ENCODE measurements at places on chromosomes 13 and 19. TPM values are rescaled to one million over a fixed set of nuclear protein-coding genes. Genes with fewer than 3 reads are reported as not detected.

- no peak overlapping the region for H3K4me3 ChIP-seq
- no peak for DNase-seq
- H3K27ac ChIP-seq = no peak overlapping the region
- H3K4me1 ChIP-seq = no peaks in the 10 kb centered on the region
- no peaks in the 10 kb centered on the region for H3K27me3 ChIP-seq
Measured at GRCh38 chr13:70520275-70521036, 412.2 kb upstream of the KLHL1 start.

GRCh38 chr13:67916650-67917049 lies 686.5 kb upstream of the PCDH9 start:
- no peaks in the 10 kb centered on the region for H3K4me1 ChIP-seq
- no peak overlapping the region for H3K27ac ChIP-seq
- no peaks in the 10 kb centered on the region for H3K36me3 ChIP-seq
- no peak overlapping the region for H3K4me3 ChIP-seq
- DNase-seq = no peak

DNA sequence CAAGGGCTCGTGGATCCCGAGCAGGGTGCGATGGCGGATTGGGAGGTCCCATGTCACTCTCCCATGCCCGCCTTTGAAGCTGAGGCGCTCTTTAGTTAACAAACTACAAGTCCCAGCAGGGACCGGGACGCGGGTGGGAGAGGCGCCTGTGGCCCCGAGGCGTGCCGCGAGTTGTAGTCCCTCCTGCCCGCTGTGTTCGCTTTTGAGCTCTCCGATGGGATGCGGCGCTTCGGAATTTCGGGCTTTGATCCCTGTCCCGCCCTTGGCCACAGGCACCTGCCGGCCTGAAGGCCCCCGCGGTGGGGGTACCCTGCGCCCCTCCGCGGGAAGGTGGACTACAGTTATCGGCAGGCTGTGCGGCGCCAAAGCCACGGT lies 11.0 kb downstream of the CYTH2 start:
- no peaks in the 10 kb centered on the region for H3K27me3 ChIP-seq
- H3K36me3 ChIP-seq = no peaks in the 10 kb centered on the region
- peak overlapping the region; percentile 64 for H3K4me3 ChIP-seq
- no peak for DNase-seq
- H3K4me1 ChIP-seq = peaks cover 15% of the 10 kb centered on the region
- H3K27ac ChIP-seq = no peak overlapping the region

DNA sequence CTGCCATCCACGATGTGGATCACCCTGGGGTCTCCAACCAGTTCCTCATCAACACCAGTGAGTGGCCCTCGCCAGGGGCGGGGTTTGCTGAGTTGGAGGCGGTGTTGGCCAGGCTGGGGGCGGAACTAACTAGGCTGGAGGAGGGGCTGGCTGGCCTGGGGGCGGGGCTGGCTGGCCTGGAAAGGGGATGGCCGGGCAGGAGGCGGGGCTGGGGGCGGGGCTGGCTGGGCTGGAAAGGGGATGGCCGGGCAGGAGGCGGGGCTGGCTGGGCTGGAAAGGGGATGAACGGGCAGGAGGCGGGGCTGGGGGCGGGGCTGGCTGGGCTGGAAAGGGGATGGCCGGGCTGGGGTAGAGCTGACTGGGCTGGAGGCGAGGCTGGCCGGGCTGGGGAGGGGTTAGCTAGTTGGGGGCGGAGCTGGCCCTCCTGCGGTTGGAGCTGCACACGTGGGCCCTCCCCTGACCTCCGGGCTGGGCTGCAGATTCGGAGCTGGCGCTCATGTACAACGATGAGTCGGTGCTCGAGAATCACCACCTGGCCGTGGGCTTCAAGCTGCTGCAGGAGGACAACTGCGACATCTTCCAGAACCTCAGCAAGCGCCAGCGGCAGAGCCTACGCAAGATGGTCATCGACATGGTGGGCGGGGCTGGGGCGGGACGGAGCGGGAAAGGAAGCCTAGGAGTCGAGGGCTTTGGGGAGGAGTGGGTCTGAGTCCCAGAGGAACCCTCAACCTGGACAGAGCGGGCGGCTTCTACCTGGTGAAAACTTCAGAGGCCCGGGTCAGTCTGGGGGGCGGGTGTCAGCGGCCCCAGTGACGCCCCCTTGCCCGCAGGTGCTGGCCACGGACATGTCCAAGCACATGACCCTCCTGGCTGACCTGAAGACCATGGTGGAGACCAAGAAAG lies 41.0 kb downstream of the PDE4A start:
- DNase-seq = peak; percentile 93
- H3K4me3 ChIP-seq = no peak overlapping the region
- H3K27ac ChIP-seq = peak overlapping the region; percentile 43
- no peaks in the 10 kb centered on the region for H3K27me3 ChIP-seq
- peaks cover 26% of the 10 kb centered on the region for H3K36me3 ChIP-seq

The MTMR6 gene
- 17.2 TPM for total RNA-seq

The FCAR gene
- not detected for total RNA-seq
